ENCODE measurements at places on chromosomes 7 and 10.

DNA sequence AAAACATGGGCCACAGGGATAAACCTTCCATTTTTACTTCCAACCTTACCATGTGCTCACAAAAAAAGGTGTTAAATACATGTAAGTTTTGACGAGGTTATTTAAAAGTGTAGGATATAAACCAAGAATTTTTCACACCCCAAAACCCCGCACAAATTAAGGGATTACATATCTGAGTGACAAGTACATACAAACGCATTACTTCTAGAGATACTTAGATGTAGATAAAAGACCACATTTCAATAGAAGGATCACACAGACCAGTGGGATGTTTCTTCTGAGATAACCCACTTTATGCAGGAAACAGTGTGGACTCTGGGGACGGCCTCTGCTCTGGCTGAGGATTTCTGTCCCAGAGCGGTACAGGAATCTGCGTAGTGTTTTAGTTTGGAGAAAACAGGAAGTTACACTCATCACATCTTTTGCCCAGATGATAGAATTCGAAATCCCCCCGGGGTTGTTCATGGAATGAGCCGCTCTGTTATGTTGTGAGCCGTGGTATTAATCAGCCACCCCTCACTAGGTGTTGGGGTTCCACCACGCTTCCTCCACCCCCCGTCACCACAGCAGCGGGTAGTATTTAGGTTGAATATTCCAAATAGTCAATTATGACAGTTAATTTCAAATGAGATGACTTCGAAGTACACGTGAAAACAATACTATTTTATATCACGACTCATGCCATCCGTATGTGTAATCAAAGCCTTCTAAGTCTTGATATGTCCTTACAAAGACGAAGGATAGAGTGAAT lies 1.3 kb upstream of the CUL1 start:
- peak; percentile 12 for DNase-seq

GRCh38 chr7:36732806-36733205 lies 8.5 kb upstream of the AOAH start:
- DNase-seq, result no peak

GRCh38 chr7:117269886-117270285 lies 53.0 kb downstream of the WNT2 start:
- no peak for DNase-seq

DNA sequence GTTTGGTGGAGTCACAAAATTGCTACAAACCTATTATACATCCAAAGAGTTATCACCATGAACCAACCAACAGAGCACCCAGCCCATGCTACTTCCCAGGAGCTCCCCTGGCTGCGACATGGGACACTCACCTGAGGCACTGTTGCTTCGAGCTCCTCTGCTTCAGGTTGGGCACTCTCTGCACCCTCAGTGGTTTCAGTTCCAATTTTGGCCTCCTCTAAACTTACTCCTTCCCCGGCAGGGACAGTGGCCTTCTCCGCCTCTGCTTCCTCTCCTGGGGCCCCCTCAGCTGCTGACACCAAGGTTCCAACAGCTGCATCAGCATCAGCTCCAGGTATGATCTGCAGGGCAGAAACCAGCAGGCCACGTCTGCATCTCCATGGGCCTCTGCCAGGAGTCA lies 120.4 kb upstream of the TARP start:
- DNase-seq, result no peak

DNA sequence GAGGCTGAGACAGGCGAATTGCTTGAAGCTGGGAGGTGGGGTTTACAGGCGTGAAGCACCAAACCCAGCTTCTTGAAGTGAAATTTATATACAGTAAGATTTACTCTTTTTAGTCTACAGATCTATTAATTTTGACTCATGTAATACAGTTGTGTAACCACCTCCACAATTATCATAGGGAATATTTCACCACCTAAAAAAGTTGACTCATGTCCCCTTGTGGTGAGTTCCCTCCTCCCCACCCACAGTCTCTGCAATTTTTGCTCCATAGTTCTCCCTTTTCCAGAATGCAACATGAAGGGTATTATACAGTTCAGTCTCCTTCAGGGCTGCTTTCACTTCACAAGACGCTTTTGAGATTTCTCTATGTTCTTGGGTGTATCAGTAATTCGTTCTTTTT lies 156.8 kb downstream of the FAM107B start:
- no peak for DNase-seq

DNA sequence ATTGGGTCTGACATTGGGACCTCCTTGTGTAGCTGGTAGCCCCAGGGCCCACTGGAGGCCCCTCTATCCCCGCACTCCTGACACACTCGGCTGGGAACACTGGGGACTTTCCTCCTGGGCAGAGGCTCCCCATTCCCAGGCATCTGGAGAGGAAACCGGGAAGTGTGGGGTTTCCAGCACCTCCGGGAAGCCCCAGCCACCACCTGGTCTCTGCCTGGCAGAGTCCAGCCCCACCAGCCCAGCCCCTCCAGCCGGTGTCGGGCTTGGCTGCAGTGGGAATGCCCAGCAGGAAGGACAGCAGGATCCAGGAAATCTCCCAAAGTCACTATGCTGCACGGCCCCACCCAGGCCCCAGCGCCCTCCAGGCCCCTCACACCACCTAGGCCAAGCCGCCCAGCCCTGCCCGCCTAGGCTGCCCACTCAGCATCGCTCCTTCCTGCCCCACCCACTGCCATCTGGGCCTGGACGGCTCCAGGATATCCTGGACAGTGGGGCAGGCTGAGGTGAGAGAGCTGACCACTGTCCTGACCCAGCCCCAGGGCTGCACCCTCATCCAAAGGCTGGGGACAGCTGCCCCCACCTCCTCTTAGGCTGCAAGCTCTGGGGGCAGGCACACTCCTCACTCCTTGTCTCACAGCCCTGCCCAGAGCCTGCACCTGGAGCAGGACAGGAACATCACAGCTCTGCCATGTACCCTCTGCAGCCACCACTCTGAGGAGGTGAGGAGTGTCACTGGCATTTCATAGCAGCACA lies 11.8 kb downstream of the RASGEF1A start:
- no peak for DNase-seq

DNA sequence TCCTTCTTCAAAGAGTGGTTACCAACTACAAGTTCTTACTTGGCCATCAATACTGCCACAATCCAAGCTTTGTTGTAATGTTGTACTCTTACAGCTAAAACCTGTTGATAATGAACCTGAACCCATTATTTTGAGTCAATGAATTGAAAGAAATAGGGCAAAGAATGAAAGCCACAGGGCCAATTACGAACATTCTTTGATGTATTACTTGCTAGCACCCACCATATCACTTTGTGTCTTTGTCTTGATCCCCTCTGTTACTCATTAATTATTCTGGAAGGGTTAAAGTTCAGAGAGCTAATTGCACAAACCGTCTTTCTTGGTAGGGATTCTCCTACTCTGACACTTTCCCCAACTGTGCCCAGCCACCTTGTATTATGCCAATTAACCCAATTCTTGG lies 53.2 kb upstream of the TFEC start:
- DNase-seq, result no peak

DNA sequence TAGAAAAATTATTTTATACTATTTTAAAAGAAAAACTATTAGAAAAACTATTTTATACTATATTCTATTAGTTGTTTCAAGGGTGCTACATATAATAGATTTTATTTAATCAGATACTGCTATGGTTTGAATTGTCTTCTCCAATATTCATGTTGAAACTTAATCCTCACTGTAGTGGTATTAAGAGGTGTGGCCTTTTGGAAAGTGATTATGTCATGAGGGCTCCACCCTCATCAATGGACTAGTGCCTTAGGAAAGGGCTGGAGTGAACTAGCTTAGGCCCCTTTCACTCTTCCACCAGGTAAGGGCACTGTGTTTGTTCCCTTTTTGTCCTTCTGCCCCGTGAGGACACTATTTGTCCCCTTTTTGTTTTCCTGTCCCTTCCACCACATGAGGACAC lies 111.6 kb downstream of the ATE1 start:
- DNase-seq, result no peak

- DNase-seq, result no peak
Measured at GRCh38 chr10:101256387-101256786, 27.1 kb upstream of the LBX1 start.

DNA sequence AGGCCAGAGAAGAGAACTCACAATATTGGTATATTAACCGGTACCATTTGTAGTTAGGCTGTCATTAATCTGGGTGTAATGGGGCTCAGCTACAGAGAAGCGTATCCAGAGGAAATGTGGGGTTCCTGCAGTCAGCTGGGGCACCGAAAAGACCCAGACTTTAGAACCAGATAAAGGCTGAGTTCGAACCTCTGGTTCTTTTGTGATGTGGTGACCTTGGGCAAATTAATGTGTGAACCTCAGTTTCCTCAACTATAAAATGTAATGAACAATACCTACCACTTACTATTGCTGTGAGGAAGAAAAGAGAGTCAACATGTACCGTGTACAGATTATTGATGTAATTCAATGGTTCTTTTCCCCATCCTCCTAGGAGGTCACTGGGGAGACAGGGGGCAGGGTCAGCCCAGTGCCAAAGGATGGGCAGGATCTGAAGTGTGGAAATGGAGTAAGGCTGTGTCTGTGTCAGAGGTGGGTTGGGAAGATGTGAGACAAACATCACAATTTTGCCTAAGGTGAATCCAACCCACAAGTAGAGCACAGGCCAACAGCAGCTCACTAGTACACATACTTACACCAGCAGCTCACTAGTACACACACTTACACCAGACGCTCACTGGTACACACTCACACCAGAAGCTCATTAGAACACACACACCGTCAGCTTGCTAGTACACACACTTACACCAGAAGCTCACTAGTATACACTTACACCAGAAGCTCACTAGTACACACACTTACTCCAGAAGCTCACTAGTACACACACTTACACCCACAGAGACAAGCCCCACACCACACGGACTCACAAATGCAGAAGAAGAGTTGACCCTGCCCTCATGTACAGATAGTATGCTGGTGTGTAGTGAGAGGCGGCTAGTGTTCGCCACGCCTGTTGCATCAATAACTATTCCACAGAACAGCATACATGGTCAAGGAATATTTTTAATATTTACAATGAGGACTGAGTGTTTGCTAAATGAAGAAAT lies 28.0 kb downstream of the PRSS2 start:
- no peak for DNase-seq

DNA sequence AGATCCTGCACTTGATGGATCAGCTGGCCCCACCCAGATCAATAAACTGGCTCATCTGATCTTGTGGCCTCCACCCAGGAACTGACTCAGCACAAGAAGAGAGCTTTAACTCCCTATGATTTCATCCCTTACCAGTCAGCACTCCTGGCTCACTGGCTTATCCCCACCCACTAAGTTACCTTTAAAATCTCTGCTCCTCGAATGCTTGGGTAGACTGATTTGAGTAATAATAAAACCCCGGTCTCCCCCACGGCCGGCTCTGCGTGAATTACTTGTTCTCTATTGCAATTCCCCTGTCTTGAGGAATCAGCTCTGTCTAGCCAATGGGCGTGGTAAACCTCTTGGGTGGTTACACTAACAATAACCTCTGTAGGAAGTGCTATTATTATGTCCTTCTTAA lies 83.7 kb downstream of the MBL2 start:
- no peak for DNase-seq

GRCh38 chr10:49074836-49075682 lies 40.3 kb downstream of the VSTM4 start:
- DNase-seq, result no peak

DNA sequence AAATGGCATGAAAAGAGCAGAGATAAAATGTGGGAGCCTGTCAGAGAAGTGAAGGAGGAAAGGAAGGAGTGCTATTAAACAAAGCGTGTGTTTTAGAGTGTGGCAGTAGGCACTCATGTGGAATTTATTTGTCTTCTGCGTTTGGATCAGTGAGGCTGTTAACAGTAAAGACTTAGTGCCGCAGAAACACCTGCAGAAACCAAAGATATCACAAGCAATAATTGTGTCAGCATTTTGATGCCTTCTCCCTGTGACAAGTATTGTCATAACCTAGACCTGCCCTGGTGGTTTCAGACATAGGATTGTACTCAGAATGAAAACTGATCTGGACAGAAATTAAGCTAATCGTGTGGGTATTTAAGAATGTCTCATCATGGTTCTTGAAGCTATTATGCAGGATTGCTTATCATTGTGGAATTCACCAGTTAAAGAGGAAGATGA lies 191.0 kb downstream of the CAMK1D start:
- no peak for DNase-seq

- DNase-seq, result no peak
Measured at GRCh38 chr7:36275735-36276284, 113.9 kb upstream of the ANLN start.

GRCh38 chr10:71088054-71088453 lies 124.3 kb upstream of the UNC5B start:
- no peak for DNase-seq

GRCh38 chr7:41030673-41031072 lies 672.2 kb downstream of the INHBA start:
- DNase-seq, result no peak

Data from globus pallidus (tissue), 1 donor.